Stimulated activated CD8-positive, alpha-beta memory T cell treated with anti-CD3 and anti-CD28 coated beads, Interleukin-15, amount 100 ng/mL, for 4 hours (primary cell): ENCODE measurements at places on chromosomes 2 and 18.

DNA sequence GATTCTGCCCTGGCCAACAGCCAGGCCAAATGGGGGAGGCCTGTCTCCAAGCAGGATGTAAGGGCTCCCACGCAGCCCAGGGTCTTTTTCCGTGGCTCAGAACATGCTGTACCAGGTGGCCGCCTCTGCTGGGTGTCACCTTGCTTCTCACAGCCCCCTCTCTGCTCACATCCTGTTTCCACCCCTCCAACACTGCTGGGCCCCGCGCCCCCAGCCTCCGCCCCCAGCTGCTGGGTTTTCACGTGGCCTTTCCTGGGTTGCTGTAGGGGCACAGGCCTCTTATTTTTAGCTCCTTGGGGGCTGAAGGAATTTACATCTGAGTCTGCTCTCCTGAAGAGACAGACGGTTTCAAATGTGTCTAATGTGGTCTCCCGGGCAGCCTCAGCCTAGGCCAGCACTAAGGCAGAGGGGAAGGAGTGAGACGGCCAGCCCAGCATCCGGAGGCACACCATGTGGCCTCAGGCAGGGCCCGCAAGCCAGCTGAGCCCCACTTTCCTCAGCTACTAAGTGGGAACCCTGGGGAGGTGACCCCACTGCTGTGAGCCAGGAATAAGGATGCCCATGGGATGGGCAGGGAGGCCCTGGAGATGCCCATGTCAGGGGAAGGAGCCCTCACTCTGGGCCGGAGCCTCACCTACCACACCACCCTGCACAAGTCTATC is 18.7 kb upstream of the DUSP2 start:
- peak; percentile 87 for DNase-seq

- DNase-seq, result no peak
These were observed 341.7 kb downstream of the PTPRM start for GRCh38 chr18:7908681-7909299.

DNA sequence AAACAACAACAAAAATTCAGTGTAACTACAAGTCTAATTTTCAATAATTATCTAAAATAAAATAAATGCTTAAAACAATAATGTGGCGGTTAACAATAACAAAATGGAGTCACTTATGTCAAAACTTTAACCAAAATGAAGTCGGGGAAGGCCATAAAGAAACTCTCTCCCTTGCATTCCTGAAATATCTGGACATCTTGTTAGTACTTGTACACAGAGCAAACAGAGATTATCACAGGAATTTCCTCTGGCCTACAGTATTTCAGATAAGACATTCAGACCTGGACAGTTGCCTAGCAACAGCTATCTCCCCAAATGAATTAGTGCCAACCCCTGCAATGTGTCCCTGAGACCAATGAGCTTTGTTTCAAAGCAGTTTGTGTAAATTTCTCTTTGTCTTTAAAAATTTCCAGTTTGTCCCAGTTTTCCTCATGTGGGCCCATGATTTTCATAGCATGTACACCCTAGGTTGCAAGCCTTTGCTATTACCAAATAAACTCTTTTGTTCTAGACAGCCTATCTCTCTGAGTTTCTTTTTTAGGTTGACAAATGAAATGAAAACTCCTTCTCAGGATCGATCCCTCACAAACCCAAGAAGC is 68.6 kb downstream of the EXOC6B start:
- no peak for DNase-seq

GRCh38 chr2:227643990-227644551 is 22.5 kb upstream of the SCYGR5 start:
- no peak for DNase-seq

- DNase-seq, result no peak
These were observed at the start of gene CCBE1 for GRCh38 chr18:59697236-59697932. Gene CCBE1 (minus strand): TSS chr18:59697423.
